Activated T-helper 1 cell treated with anti-CD3 and anti-CD28 coated beads, Interleukin-2, amount 50 U/mL, for 16 hours (primary cell): ENCODE measurements at places on chromosomes 3 and 15.

DNA sequence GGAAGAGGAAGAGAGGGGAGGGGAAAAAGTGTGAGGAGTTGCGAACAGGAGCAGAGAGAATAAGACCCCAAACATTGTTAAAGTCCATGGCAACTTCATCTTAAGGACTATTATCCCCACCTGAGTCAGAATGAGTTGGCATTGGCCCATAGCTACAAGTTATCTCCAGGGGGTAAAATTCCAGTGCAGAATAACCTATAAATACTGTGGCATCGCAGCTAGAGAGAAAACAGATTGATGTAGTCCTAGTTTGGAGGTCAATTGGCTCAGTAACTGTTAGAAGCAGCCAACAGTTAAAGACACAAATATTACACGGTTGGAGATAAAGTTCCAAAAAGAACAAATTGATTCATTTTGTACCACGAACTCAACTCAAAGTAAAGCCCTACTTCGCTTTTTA, 313.9 kb upstream of the CCDC54 start:
- DNase-seq, result no peak

GRCh38 chr15:94294556-94294955, 63.2 kb downstream of the MCTP2 start:
- no peak for DNase-seq

GRCh38 chr15:91821458-91821857, 32.0 kb upstream of the SLCO3A1 start:
- no peak for DNase-seq

DNA sequence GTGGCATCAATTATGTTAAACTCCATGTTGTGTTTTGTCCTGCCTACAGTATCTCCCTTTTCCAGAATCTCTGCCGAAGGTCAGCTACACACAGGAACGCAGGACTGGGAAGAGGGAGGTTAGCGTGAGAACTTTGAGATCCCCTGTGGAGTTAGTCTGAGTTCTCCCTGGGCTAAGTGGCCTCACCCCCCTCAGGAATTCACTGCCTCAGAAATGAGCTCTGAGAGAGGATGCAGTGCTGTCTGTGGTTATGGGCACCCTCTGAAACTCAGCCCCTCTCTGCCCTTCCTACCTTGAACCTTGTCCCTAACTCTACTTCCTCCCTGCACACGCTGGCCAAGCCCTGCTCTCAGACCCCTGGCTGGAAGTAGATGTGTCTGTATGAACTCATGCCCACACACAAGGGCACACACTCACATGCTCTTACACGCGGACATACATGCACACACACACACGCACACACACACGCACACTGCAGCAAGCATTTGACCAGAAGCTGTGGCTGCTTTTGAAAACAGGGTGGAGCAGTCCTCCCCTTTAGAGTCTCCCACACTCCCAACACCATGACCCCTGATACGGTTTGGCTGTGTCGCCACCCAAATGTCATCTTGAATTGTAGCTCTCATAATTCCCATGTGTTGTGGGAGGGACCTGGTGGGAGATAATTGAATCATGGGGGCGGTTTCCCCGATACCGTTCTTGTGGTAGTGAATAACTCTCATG, 5.3 kb upstream of the VIPR1 start:
- DNase-seq, result no peak

DNA sequence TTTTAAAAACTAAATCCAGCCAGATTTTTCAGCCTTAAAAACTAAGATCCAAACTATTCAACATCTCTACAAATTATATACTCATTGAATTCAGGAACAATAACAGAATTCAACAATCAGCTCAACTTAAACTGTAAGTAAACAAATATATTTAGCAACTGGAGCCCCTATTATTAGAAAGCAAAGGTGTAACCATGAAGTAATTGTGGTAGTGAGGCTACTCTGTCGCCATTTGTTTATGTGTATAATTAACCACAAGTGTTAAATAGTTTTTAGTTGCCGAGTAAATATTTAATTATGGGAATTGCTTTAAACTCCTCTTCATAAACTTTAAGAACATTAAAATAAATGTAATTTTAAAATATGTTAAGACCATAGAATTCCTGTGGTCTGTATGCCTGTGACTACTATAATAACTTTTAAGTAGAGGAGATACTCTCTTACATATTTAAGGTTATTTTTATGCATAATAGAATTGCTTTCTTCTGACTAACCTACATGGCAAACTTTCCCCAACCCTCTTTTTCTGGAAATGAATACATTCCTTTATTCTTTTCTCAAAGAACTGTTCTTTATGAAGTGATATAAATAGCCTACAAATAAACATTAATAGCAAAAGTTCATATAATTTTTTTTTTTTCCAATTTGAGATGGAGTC, 51.2 kb downstream of the MFN1 start:
- DNase-seq, result no peak

DNA sequence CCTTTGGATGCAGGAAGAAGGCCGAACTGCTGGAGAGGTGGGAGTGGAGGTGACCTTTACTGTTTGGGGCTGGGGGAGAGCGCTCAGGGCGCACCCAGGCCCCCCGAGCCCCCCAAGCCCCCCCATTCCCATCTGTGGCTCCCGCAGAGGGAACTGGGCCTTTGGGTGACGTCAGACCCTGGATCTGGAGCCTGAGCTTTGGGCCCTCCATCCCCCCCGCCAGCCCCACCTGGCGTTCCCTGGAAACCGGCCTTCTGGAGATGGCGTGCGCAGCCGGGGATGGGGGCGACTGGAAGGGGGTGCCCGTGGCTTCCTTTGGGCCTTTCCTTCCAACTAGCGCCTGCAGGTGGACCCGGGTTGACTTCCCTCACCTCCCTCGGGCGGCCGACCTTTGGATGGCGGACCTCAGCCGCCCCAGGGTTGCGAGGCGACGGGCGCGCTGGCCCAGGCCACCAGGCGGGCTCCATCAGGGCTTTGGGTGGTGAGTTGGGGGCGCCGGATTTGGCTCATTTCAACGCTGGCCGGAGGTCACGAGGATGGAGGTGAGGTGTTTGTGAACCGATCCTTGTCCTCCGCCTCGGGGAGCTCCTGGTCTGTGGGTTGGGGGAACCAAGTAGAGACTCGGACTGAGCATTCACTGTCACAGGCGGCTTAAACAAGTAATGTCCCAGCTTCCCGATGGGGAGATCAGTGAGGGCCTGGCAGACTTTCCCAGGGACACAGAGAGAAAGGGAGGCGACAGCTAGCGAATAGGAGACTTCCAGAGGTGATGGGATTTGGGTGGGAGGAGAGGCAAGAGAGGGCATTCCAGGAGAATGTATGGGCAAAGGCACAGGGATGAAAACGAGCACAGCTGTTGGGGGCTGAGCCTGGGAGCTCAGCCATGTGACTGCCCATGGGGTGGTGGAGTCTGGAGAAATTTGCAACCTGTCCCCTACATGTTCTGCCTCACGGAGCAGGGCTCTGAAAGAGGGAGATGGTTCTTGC, 709 bp downstream of the SCAMP5 start:
- DNase-seq, result no peak

- no peak for DNase-seq
Observed at GRCh38 chr3:169980055-169980454, 13.4 kb downstream of the SEC62 start.

DNA sequence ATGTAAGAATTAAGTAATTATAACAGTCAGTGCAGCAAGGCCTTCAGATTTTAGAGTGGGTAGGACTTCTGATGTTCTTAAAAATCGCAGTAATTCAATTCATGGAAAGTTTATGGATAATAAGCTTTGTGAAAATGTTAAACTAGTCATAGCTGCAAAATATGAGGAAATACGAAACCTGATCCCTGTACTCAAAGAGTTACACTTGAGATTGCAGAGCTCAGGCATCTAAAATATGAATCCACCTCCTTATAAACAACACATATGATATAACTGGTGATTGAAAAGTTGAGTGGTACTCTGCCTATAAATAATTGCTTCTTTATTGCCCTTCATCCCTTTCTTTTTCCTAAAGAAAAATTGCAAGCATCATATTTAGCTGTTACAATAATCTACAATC, 473.3 kb downstream of the OTOL1 start:
- DNase-seq, result no peak

GRCh38 chr3:43497905-43498365, 123.9 kb downstream of the ANO10 start:
- no peak for DNase-seq
